ENCODE measurements at places on chromosomes 5 and 9.

DNA sequence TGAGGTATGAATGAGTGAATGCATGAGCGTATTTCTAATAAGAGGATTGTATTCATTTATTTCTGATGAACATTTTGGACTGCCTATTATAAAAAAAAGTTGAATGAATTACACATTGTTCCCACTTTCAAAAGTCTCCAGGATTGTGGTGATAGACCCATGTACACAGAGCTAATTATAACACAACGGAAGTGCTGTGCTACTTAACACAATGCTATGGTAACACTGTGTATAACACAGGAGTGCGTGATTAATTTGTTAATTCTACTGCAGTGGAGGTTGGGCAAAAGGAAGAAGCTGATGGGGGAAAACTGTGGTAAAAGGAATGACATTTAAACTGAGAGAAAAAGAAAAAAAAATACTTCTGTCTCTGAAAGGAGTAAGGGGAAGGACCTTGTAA lies 147.8 kb upstream of the MEF2C start:
- DNase-seq = no peak

DNA sequence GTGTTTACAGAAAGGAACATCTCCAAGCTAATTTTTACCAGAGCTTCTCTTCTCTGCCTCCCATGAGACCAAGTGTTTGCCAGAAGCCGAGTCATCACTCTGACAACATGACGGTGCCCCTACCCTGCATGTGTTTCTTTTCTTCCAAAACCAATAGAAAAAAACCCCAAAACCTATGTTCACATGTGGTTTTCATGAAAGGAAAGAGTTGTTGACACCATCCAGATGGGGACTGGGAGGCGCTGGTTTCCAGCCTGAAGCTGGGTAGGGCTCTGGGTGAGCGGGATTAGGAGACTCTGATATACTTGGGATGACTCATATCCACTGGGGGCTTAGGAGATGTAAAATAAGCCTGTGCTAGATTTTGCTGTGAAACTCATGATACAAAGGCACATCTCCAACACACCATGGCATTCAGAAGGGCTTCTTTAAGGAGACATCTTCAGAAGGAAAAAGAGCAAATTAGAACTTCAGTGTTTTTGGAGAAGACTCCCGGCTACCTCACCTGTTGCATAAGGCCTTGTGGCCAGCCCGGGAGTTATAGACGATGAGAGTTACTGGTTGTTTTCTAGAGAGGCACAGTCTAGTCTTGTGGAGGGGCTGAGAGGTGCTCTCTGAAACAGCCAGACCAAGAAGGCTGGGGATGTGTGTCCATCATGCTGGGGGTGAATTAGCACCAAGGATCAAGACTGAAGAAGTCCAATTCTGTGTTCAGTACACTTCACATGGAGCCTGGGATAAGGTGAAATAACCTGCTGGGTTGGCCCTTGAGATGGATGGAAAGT lies 108.9 kb upstream of the LHFPL2 start:
- DNase-seq = no peak

DNA sequence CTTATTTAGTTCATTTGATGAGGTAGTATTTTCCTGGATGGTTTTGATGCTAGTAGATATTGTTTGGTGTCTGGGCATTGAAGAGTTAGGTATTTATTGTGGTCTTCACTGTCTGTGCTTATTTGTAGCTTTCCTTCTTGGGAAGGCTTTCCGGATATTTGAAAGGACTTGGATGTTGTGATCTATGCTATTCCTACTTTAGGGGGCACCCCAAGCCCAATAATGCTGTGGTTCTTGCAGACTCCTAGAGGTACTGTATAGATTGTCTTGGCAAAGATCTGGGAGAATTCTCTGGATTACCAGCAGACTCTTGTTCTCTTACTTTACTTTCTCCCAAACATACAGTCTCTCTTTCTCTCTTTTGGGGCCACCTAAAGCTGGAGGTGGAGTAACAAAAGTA lies 315.7 kb downstream of the MAT2B start:
- DNase-seq = no peak

DNA sequence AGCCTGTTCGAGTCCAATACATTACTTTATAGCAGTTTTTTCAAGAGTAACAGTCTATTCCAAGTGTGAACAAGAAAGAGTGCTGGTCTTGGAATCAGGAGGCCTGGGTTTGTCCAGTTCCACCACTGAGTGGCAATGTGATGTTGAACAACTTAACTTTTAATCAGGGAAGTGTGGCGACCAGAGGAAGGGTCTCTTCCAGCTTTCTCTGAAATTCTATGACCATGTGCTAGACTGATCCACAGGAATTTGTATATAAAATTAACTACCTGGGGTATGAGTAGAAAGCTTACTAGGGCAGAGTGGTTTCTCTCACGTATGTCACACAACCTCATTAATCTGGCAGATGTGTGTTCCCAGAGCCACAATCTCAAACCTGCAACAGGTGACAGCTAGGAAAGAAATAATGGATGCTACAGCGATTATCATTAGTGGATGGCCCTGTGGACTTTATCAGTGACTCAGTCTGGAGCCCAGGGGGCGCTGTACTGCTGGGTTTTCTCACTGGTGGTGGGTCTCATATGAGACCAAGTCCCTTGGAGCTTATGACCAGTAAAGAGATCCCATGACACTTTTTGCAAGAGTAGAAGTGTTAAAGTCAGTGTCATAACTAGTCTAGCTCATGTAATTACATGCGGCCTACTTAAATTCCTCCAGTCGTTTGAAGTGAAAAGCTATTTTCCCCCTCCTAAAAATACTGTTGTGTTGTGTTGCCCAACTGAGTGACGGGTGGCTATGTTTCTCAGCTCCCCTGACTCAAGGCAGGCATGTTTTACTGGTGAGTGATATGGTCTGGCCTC lies 116.5 kb downstream of the GDNF start:
- no peak for DNase-seq

- DNase-seq = no peak
Measured at GRCh38 chr5:180101451-180102105, 30.0 kb upstream of the RNF130 start.

DNA sequence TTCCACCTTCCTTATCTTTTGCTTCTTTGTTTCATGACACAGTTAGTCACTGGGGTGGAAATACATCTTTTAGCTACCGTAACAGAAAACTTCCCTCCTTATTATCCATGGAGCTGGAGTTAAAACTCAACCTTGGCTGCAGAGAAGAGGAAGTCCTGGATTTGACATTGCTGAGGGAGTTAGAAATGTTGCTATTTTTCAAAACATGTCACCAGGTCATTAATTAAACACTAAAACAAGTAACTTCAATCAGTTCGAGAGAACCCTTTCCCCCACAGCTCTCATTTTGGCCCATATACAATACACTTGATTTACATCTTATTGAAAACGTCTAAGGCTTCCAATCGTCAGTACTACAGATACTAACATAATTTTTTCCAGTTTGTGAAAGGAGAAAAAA lies 237.9 kb upstream of the CD180 start:
- DNase-seq = no peak

- no peak for DNase-seq
Measured at GRCh38 chr9:110136802-110137201, 71.2 kb downstream of the C9orf152 start.

DNA sequence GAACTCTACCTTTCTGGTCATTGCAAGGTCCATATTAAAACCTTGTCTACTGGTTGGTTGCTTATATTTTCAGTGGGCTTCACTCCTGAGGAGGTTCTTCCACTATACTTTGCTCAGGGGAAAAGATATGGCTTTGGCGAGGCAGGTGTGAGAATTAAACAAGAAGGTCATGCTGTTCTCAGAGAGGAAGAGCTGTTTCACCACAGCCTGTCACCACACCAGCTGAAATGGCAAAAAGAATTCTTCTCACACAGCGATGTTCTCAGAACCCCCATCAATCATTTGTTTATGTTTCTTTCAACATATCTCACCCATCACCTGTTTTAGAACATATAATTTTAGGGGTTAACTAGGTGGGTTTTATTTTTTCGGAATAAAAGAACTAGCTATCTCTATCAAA lies 38.6 kb downstream of the CAPSL start:
- no peak for DNase-seq

GRCh38 chr5:141003791-141004611 lies 37.7 kb downstream of the PCDHAC2 start:
- no peak for DNase-seq

DNA sequence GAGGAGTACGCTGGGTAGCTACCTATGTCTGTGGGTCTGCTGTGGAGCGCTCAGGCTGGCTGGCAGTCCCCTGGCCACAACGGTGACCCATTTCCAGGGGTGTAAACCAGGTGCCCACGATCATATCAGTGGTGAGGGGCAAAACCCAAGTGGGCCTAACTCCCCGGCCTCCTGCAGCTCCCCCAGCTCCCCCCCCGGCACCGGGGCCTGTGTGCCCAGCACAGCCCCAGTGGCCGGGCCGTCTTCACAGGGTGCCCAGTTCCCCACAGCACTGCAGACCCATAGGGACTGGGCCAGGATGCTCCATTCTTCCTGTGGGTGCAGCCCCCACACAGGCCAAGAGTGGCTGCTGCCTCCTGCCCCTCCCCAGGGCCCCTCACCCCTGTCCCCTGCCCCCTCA lies 958 bp upstream of the LCN8 start:
- no peak for DNase-seq

DNA sequence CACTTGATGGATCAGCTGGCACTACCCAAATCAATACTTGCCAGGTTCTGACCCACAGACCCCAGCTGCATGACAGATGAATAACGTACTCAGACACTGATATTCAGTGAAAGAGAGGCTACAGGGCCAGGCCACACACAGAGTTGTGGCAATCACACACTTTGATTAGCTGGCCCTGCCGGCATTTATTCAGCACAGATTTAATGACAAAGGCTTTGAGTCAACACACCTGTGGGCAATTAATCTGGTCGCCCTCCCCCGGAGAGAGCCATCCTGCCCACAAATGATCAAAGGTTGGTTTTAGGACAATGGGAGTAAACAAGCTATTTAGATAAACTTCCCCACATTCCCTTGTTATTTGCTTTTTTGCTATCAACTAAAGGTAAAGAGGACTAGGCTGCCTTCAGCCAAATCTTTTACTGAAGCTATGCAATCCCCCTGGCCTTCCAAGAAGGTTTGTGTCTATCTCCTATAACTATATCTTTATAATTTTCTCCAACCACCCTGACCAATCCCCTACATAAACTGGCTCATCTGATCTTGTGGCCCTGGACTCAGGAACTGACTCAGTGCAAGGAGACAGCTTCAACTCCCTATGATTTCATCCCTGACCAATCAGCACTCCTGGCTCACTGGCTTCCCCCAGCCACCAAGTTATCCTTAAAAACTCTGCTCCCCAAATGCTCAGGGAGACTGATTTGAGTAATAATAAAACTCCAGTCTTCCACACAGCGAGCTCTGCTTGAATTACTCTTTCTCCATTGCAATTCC lies 12.7 kb upstream of the TRIM32 start:
- DNase-seq = no peak

DNA sequence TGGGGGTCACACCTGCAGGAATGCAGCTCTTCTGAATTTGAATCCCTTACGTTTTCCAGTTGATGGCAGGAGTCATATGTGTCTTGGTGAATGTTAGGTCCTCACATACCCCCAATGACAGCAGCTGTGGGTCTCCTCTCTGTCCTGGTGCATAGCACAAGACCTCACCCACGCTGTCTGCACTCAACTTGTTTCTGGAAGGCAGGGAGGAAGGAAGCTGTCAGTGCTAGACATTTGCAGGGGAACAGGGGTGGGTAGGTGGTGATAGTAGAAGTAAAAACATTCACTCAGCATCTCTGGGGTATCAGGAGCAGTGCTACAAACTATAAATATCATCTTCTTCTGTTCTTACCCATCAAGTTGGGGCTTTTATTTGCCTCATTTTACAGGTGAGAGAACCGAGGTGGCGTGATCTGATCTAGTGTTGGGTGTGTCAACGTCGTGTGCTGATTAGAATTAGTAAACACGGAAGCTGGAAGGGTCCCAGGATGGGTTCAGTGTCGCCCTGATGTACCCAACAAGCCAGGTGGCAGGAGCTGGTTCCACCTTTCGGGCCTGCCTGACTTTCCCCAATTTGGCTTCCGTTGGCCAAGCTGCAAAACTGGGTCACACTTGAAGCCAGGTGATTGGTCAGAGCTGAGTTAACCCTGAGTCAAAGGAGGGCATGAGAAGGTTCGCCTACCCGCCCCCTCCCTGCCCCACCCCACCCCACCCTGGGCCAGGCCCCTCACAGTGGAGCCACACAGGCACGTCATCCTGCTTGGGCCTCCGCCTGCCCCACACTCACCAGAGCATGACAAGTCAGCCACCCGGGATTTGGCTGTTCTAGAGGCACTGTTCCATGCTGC lies 15.8 kb downstream of the ERGIC1 start:
- no peak for DNase-seq

DNA sequence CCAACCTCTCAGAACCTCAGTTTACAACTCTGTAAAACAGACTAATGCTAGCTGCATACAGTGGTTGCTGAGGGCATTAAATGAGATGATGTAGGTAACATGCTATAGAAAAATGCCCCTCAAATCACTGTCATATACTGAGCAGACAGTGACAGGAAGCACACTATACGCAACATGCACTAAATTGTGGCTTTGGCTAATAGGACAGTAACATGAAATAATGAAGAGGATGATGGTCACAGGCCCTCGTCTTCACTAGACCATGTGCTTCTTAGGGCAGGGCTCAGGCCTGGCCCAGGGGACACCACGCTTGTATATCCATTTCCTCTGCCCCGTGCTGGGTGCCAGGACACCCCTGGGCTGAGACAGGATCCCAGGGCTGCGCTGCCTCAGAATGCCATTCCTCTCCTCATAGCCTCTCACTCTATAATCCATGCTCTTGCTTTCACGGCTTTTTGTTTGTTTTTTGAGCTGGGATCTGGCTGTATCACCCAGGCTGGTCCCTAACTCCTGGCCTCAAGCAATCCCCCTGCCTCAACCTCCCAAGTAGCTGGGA lies 18.9 kb downstream of the CSF1R start:
- DNase-seq = no peak

- no peak for DNase-seq
Measured at GRCh38 chr9:121138973-121139372, 62.7 kb downstream of the RAB14 start.

DNA sequence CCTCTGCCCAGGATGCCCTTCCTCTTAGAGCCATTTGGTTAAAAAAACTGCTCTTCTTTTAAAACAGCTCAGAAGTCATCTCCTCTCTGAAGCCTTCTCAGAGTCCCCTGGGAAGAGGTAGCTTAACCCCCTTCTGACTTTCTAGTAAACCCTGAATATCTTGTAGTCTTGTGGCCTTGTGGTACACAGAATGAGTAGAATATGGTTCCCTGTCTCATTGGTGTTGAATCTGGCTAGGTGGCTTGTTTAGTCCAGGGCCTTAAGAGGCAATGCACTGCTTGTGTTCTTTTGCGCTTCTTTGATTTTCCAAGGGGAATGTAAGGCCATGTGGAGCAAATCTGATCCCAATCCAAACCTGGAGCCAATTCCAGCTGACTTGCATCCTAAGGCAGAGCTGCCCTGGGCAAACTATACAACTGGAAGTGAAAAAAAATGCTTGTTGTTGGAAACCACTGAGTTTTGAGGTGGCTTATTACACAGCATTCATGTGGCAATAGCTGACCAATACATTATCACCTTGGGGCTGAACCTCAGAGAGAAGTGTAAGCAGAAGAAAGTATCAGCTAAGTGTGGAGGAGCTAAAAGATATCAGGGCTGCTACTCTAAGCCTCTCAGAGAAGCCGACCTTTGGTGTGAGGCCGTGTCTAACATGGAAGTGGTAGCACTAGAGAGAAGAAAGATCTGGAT lies 31.0 kb downstream of the ALG2 start:
- DNase-seq = no peak

GRCh38 chr9:137482094-137482781 lies 23.1 kb upstream of the NSMF start:
- DNase-seq = no peak

GRCh38 chr5:86756839-86757238 lies 139.1 kb downstream of the COX7C start:
- no peak for DNase-seq
